ENCODE measurements at places on chromosomes 2 and 18.

DNA sequence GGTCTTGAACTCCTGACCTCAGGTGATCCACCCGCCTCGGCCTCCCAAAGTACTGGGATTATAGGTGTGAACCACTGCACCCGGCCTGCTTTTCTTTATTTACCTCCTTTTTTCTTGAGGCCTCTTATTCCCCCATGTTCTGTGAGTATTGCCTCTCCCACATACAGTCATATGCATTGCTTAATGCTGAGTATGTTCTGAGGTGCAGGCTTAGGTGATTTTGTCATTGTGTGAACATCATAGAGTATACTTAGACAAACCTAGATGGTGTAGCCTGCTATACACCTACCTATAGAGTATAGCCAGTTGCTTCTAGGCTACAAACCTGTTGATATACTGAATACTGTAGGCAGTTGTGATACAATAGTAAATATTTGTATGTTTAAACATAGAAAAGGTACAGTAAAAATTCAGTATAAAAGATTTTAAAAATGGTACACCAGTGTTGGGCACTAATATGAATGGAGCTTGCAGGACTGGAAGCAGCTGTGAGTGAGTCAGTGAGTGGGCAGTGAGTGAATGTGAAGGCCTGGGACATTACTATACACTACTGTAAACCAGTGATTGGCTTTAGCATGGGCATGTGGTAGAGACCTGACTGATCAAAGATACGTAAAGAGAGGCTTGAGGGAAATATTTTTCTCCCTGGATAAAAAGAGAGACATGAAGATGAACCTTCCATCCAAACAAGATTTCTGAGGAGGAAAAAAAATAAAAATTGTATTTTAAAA, 17.6 kb downstream of the SLC39A10 start:
- DNase-seq: no peak

GRCh38 chr2:27942612-27943547, 52.4 kb downstream of the BABAM2 start:
- no peak for DNase-seq

- DNase-seq: no peak
These were observed 124.1 kb upstream of the NDUFV2 start for GRCh38 chr18:8978394-8978793.

GRCh38 chr2:185245216-185245615, 493.4 kb upstream of the FSIP2 start:
- DNase-seq: no peak

DNA sequence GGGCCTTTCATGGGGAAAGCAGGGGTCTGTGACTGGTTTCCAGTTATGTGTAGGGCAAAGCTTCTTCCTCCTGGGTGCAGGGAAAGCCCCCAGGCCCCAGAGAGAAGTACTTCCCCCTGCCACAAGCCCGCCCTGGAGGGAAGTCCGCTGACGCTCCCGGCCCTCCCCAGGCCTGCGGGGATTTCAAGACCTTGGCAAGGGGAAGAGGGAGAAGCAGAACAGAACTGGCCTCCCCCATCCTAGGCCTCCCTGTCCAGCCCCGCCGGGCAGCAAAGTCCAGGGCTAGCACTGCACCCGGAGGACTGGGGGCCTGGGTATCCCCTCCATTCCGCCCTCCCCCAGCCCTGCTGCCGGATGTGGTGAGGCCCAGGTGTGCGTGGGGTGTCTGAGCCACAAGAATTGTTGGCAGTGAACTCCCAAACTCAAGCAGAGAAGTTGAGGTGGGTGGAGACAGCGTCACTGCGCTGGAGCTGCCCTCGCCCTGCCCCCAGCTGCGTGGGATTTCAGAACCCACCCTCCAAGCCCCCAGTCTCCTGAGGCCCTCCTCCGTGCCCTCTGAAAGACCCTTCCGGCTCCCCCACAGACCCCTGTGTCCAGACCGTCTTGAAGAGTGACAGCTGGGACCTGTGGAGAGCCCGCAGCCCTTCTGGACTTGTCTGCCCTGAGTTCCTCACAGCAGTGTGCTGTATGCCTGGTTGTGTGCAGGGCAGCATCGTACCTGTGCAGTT, 1.1 kb upstream of the DUSP2 start:
- no peak for DNase-seq

GRCh38 chr2:226123300-226123699, 676.3 kb downstream of the IRS1 start:
- DNase-seq: no peak

GRCh38 chr2:96737831-96738230, 2.0 kb downstream of the LMAN2L start:
- DNase-seq: no peak

GRCh38 chr2:241123816-241124536, 21.9 kb upstream of the MTERF4 start:
- DNase-seq: no peak

- no peak for DNase-seq
These were observed 60.9 kb downstream of the LDLRAD4 start for GRCh38 chr18:13279181-13280069.

GRCh38 chr2:119371111-119371510, 4.3 kb downstream of the DBI start:
- DNase-seq: no peak

GRCh38 chr2:24435391-24436316, 55.4 kb upstream of the NCOA1 start:
- peak; percentile 67 for DNase-seq

DNA sequence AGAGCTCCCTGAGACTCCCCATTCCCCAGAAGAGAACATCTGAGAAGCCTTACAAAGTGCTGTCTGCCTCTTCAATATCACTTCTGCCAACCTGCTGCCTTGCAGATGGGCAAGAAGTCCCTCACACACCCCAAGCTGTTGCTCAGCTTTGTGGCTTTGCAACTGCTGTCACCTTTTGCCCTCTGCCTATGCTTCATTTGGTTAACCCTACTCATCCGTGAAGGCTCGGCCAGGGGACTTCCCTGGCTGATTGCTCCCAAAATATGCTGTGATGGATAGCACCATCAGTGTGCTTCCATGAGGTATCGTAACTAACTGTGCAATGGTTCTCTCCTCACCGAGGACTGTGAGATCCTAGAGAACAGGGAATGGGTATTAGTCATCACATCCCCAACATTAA, 88.9 kb upstream of the CYP1B1 start:
- DNase-seq: no peak

DNA sequence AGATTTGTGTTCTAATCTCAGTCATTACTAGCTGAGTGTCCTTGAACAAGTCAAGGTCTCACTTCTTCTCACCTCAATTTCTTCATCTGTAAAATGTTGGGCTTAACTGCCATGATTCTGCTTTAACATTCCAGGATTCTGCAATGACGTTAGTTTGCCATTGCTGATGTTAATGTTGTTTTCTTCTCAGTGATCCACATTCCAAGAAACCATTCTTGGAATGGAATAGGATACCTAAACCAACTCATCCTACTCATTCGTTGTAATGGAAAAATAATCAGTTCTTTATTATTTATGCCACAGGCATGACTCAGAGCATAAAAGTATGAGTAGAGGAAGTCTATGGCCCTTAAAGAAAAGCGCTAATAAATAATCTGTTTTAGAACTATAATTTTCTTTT, 140.2 kb upstream of the ETAA1 start:
- DNase-seq: no peak

DNA sequence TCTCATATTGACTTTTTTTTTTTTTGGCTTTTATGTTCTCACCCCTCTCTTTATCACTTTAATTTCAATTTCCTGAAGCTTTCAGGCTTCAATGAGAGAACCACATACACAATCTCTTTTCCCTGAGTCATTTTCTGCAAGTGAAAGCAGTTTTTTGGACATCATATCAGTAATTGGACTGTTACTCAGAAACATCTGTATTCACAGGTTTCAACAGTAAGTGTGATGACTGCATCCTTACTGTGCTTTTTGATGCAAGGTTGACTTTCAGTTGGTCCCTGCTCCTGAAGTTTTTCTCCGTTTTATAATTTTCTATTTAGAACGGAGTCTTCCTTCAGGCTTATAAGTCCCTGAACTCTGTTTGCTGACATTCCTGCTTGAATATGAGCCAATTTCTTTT, 70.5 kb upstream of the CCBE1 start:
- no peak for DNase-seq

GRCh38 chr2:118678985-118679384, 168.5 kb downstream of the EN1 start:
- DNase-seq: no peak

GRCh38 chr2:126835831-126836230, 62.9 kb upstream of the TEX51 start:
- no peak for DNase-seq

GRCh38 chr2:240429341-240429871, 6.1 kb upstream of the GPC1 start:
- no peak for DNase-seq

GRCh38 chr18:72419914-72420313, 124.2 kb downstream of the CBLN2 start:
- no peak for DNase-seq

GRCh38 chr2:17719562-17720371, 33.8 kb downstream of the SMC6 start:
- DNase-seq: no peak

DNA sequence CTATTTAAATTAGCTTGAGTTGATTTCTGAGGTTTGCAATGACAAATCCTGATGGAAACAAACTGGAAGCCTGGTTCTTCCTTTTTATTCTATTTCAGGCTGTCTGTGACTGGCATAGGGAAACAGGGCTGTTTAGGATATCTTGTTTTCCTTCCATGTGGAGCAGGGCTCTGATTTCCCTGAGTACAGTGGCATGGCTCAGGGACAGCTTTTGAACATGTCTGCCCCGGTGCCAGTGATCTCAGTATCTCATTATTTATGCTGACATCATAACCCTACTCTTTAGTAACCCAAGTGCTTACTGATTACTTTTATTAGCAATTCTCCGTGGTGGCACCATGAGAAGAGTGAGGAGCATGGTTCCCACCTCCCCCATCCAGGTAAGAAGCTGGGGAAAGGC, 720.3 kb downstream of the GALR1 start:
- DNase-seq: no peak

DNA sequence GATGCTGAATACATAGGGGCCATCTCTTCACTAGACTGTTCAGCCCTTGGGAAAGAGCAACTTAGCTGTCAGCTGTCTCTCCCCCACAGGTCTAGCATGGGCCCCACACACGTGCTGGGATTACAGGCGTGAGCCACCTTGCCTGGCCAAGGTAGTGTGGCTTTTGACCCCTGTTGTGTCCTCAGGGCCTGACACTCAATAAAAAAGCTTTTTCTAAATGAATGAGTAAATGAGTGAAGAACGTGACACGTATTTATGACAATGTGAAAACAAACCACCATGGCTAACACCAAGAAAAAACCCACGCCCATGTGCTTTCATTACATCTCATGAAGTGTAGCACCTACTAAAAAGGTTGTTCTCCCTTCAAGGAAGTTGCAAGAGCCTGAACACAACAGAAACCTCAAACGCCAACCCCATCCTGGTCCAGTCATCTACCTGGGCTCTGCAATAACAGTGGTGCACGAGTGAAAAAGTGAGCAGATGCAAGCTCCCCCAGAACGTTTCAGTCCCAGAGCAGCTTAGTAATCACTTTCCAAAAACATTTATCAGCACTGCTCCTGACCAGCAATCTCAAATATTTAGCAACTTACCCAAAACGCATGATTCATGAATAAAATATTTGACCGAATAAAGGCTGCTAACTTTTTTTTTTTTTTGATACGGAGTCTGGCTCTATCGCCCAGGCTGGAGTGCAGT, 3.4 kb downstream of the WDFY1 start:
- DNase-seq: no peak

DNA sequence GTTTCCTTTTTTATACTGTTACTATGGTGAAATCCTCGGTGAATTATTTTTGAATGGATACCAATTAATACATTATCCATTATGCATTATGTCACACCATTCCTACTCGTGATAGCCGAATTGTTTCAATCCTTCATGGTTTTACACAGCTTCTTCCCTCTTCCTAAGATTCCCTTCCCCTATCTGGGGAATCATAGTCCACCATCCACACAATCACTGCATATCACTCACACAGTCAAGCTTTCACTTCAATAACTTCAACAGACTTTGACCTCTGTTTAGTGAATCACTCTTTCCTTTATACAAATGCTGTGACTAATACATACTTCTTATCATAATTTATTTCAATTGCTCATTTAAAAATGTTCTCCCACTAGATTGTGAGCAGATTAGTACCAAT, 1108.1 kb upstream of the LRRTM1 start:
- DNase-seq: no peak

DNA sequence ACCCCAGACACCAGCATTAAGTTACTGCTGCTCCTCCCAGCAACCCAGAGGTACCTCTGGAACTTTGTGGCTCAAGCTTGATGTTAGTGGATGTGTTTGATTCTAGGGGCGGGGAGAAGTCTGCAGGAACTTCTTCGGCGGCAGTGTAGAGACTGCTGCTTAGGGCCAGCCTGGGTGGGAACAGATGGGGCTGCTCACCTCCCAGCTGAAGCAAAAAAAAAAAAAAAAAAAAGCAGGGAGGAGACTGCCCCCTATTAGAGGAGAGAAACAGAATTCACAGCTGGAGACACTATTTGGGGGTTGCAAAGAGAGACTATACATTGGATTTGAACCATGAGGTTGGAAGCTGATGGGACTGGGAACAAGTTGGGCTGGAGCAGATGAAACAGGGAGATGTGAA, 28.6 kb upstream of the FAM136A start:
- no peak for DNase-seq

GRCh38 chr2:238160206-238161129, 1.7 kb downstream of the ERFE start:
- DNase-seq: no peak

- DNase-seq: no peak
These were observed 1.4 kb upstream of the IL36B start for GRCh38 chr2:113054066-113054465.

DNA sequence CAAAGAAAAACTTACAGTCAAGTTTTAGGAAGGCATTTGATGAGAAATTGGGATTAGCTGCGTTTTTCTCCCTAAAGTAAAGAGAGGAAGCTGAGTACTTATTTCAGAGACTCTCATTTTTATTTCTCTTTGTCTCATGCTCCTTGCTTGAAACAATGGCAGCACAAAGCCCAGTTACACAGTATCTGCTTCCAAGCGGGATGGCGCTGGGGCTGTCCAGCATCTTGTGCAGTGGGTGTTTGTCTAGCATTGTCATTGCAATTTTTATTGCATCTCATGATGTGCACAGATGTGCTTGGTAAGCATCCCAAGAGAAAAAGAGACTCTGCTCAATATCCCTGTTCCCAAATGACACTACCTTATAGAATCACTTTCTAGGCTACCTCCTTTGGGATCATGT, 102.8 kb upstream of the ZNF521 start:
- DNase-seq: no peak

- DNase-seq: no peak
These were observed 126.6 kb downstream of the CNTNAP5 start for GRCh38 chr2:124151691-124152090.
